ENCODE measurements at places on chromosomes 5 and 9.

DNA sequence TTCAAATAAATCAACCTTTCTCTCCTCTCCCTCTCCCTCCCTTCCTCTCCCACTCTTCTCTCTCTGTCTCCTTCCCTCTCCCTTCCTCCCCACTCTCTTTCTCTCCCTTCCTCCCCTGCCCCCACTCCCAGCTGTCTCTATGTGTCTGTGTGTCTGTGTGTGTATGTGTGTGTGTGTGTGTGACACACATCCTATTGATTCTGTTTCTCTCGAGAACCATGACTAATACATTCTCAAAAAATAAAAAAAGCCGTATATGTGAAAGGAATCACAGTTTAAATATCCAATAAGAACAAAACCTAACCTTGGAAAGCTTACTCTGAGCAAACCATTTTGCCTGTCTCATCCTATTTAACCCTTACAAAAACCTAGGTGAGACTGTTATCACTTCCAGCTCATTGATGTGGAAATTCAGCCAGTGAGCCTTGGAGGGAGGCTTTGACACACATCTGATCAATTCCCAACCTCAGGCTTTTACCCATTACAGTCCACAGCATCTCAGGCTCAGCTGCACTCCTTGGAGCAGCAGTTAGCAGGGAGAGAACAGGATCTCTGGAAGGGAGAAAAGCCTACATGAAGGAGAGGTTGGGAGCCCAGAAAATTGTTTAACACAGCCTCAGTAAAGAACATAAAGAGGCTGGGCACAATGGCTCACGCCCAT, 8.3 kb downstream of the HSD17B3 start:
- no peak for DNase-seq

GRCh38 chr5:39224196-39224761, 4.9 kb upstream of the FYB1 start:
- DNase-seq: no peak

- no peak for DNase-seq
Observed at GRCh38 chr5:157568222-157568621, 7.4 kb downstream of the ADAM19 start.

DNA sequence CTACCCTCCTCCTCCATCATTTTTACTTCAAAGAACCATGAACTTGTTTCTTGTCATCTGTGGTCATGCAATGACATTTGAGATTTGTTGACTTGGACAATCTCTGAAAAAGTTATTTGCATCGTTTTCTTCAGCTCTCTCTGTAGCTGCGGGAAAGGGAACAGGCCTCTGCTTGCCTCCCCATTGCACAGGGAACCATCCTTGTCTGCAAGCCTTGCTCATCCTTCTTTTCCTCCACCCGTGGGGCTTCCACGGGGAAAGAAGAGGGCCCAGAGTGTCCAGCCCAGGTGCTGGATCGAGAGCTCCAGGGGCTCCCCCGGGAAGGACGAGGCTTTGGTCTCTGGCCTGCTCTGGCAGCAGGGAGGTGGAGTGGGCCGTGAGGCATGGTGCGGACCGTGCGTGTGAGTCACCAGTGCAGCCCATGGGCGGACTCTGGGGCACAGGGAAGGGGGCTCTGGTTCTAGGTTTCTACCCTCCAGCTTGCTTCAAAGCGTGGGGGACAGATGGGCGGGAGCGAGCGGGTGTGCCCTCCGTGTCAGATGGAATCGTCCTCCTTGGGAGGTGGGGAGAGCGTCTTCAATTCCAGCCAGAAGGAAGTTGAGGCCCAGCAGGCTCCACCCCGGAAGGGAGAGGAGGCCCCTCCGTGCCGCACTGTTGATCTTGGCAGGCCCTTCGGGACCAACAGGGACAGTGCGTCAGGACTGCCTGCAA, 6.0 kb upstream of the IRX4 start:
- no peak for DNase-seq

- no peak for DNase-seq
Observed at GRCh38 chr5:132813599-132814502, 749 bp downstream of the SOWAHA start.

DNA sequence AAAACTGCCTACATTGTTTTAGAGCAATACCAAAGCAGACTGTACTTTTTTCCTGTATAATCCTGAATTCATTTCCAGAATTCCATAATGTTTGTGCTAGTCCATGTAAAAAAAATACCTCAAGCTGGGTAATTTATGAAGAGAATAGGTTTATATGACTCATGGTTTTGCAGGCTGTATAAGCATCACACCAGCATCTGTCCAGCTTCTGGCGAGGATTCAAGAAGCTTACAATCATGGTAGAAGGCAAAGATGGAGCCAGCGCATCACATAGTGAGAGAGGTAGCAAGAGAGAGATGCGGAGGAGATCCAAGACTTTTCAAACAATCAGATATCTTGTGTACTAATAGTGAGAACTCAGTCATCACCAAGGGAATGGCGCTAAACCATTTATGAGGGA, 280.3 kb upstream of the CDH9 start:
- DNase-seq: no peak

- DNase-seq: peak; percentile 31
Observed at GRCh38 chr5:159100782-159101646, 1.3 kb upstream of the EBF1 start.

DNA sequence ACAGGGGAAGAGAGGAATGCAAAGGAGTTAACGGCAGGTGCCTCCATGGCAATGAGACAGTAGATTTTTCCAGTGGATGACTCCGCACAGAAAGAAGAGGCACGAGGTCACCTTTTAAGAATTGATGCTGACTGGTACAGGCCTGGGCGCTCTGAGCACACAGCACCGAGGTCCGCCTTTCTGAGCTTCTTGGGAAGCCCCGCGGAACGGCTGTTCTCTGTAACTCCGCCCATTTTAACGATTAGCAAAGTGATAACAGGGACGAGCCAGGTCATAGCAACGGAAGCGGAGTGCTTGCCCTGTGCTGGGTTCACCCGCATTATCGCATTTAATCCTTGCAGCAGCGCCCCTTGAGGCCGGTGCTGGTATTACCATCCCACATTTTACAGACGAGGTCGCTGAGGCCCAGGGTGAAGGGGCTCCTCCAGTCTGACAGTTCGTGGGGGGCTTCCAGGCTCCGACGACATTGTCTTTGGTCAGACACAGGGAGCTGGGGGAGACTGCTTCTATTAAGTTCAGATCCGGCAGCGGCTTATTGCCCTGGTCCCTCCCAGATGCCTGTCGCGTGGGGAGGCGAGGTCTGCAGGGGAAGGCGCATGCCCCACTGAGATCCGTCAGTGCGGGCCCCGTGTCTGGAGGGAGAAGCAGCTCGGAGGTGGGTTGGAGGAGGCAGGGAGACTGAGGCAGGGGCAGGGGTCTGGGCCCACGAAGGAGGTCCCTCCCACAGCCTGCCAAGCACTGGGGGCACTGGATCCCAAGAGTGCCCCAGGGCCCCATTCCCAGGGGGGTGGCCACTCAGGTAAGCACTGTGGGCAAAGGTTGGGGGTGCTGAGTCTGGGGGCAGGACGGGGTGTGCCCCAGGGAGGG, 22.3 kb upstream of the HMCN2 start:
- peak; percentile 64 for DNase-seq

GRCh38 chr5:142143878-142144277, 35.3 kb downstream of the NDFIP1 start:
- DNase-seq: peak; percentile 61

DNA sequence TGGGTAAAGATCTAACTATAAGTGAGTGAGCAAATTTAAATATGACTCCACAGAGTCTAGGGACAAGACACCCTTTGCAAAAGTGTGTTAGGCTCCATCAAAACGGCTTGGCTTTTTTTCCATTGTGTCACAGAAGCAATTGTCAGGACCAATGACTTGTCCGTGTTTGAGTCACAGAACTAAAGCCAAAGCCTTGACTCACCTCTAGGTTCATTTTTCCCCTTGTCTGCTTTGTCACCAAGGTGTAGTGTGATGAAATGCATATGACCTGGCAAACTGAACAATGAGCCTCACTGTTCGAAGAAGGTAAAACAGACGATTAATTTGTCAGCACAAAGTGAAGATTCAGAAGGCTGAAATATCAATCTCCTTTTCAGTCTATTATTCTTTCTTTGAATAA, 331.0 kb downstream of the GLIS3 start:
- DNase-seq: no peak

DNA sequence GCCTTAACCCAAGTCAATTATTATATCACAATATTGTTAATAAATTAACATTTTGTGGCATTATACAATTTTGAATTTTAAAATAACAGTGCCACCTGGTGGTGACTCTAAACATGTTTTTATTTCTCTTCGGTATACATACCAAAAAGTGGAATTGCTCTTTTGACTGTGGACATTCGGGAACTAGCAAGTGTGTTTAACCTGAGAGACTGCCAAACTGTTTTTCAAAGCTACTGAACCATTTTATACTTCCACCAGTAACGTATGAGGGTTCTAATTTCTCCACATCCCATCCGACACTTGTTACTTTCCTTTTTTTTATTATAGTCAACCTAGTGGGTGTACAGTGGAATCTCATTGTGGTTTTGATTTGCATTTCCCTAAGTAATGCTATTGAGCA, 18.3 kb upstream of the HSDL2 start:
- DNase-seq: peak; percentile 75

DNA sequence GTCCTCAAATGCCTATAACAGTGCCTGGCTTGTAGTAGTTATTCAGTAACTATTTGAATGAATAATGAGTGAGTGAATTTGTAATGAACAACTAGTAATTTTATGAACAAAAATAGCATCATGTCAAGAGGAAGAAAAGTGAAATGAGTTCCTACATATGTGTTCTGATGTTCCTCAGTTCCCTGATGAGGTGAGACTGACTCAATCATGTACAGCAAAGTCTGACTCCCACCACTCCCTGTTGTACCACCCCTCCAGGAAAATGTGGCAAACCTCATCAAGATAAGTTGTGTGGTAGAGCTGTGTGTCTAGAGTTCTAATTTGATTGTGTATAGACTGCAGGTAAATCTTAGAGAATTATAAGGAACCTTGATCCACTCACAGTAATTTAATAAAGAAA, 201.6 kb downstream of the GOLPH3 start:
- DNase-seq: no peak

DNA sequence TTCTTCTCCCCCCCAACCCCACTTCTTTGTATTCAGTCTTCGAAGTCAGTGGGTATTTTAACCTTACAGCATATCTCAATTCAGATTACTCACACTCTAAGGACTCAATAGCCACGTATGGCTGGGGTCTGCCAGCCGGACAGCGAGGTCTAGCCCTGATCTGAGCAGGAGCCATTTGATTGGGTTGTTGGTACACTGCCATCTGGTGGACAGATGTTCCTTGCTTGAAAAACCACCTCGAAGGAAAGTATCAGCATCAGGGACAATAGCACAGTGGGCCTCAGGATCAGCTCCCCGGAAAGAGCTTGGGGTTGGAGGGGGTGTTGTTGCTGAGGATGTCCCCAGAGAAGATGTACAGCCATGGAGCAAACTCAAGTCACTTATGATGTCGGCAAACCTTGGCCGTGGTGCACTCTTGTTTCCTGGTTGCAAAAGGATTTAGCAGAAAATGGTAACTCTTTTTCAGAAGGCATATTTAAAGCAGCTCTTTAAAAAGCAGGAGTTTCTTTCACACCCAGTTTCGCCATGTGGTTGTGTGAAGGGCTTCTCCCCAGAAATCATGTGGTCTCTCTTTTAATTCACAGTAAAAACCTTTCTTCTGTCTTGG, 31.7 kb upstream of the KCNMB1 start:
- DNase-seq: peak; percentile 85

DNA sequence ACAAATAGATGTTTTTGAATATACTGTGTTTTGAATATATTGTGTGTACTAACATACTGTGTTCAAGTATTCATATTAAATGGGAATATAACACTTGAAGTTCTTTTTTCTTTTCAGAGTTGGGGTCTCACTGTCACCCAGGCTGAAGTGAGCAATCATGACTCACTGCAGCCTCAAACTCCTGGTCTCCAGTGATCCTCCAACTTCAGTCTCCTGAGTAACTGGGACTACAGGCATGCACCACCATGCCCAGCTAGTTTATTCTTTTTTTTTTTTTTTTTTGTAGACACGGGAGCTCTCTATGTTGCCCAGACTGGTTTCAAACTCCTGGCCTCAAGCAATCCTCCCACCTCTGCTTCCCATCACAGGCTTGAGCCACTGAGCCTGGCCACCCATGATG, 23.2 kb upstream of the AUH start:
- no peak for DNase-seq

DNA sequence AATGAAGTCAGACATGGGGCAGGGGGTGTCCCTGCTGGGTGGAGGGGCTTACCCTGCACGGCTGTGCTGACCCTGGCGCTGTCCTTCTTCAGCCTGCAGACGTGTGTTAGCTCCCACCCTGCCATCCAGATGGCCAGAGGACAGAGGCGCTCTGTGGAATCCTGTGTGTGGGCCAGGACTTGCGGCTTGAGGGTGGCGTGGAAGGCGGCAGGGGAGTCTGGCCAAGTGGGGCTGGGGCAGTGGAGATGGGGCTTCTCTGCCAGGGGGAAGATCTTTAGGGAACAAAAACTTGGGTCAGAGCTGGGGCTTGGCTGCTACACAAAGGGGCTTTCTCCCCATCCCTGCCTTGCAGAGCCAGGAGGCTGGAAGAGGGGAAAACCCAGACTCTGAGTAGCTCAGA, 46.5 kb upstream of the SYNPO start:
- DNase-seq: peak; percentile 57

- DNase-seq: no peak
Observed at GRCh38 chr9:77738932-77739331, 90.8 kb upstream of the GNA14 start.

DNA sequence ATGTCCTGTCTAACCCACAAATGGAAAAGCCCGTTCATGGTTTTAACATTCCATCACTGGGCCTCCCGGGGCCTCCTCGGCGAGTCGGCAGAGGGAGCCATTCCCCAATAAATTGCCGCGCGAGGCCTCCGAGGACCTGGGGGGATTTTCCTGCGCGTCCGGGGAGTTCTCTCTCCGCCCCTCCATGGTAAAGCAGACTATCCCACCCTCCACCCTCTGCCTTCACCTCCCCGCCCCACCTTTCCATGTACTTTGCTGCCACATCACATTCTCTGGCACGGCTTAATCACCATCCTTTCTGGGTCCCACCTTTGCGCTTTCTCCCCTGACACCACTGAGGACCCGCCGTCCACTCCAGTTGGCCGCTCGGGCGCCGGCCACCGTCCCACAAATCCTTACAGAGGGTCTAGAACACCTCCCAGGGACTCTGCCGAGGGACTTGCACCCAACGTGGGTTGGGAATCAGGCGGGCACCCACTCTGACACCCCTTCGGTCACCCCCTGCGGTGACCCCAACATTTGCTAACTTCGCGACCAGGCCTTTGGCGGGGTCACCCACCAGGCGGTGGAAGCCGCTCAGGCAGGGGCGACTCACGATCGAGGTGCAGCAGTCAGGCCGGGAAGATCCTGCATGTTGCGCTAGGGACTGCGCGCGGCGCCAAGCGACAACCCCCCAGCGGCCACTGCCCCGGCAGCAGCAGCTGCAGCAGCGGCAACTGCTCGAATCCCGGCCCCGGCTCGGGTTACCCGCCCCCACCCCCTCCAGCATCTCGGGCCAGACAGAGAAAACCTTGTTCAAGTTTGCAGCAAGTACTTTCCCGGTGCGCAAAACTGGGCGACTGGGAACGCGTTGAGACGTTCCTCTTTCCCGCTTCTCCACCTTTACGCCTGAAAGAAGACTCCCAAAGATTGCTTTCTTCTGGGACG, at the start of gene MEGF10:
MEGF10 (plus strand) TSS at position 778 of the 927 bp plus-strand sequence. CDS start 40,513 bp downstream, outside the sequence.
- peak; percentile 45 for DNase-seq

DNA sequence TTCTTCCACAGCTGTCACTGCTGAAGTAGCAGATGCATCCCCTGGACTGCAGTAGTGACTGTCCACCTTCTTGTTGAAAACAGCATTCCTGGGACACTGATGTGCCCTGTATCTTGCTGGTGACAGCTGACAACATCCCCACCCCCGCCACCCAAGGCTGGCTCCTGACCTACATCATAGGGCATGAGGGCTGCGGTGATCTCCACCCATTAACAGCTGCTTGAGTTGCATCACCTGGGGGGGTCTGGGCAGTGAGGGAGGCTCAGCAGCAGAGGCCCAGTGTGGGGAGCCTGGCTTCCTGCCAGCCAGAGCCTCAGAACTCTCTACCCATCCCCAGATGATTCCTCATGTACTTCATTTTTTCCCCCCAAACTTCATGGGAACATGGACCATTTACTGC, 4.1 kb downstream of the PRUNE2 start:
- no peak for DNase-seq

All from lung (tissue), 17 donors.